ENCODE measurements at places on chromosomes 6 and 20. TPM values are rescaled to one million over a fixed set of nuclear protein-coding genes. Genes with fewer than 3 reads are reported as not detected.

Gene KCNK16
- total RNA-seq = not detected

Gene WFDC5
- total RNA-seq = not detected

Gene PROCR
- 112 TPM for total RNA-seq

Gene CST9
- not detected for total RNA-seq

Gene SERPINB1
- total RNA-seq = 38.9 TPM

Gene ARMC12
- total RNA-seq = 0.33 TPM

Gene TSBP1
- not detected for total RNA-seq

Gene ARMH2
- not detected for total RNA-seq

Gene FAM209B
- not detected for total RNA-seq

Gene SNPH
- 1.5 TPM for total RNA-seq

Gene ELOVL4
- 4.5 TPM for total RNA-seq

Gene SMIM29
- 61.4 TPM for total RNA-seq

Gene OPN5
- total RNA-seq = not detected

Gene TRIM10
- not detected for total RNA-seq

Gene PNISR
- 22.9 TPM for total RNA-seq

Gene CASS4
- 0.06 TPM for total RNA-seq

Gene FOXQ1
- total RNA-seq = 0.52 TPM

Gene HCRTR2
- total RNA-seq = not detected

Gene TRDN
- total RNA-seq = 0.51 TPM

Gene NRN1
- 37.3 TPM for total RNA-seq

Gene MROH8
- total RNA-seq = 0.72 TPM

Gene TRIM26
- total RNA-seq = 50.5 TPM

Gene OOEP
- not detected for total RNA-seq

Gene PDYN
- total RNA-seq = not detected

Gene HRH3
- total RNA-seq = not detected

Gene SHLD1
- total RNA-seq = 4.3 TPM
